ENCODE measurements at places on chromosomes 6 and 20. TPM values are rescaled to one million over a fixed set of nuclear protein-coding genes. Genes with fewer than 3 reads are reported as not detected.

- H3K36me3 ChIP-seq, result peaks cover 44% of the 10 kb centered on the region
- H3K4me1 ChIP-seq, result peaks cover 70% of the 10 kb centered on the region
- DNase-seq, result no peak
- H3K27me3 ChIP-seq, result no peaks in the 10 kb centered on the region
- H3K27ac ChIP-seq, result peak overlapping the region; percentile 69
- peak overlapping the region; percentile 12 for H3K4me3 ChIP-seq
Measured at GRCh38 chr6:71412559-71413140, 124.0 kb downstream of the OGFRL1 start.

The GNRH2 gene
- not detected for total RNA-seq

- H3K4me1 ChIP-seq, result peaks cover 6% of the 10 kb centered on the region
- DNase-seq, result no peak
- no peak overlapping the region for H3K4me3 ChIP-seq
- H3K27me3 ChIP-seq, result no peaks in the 10 kb centered on the region
- no peak overlapping the region for H3K27ac ChIP-seq
Measured at GRCh38 chr6:170355661-170356060, 49.1 kb downstream of the FAM120B start.

DNA sequence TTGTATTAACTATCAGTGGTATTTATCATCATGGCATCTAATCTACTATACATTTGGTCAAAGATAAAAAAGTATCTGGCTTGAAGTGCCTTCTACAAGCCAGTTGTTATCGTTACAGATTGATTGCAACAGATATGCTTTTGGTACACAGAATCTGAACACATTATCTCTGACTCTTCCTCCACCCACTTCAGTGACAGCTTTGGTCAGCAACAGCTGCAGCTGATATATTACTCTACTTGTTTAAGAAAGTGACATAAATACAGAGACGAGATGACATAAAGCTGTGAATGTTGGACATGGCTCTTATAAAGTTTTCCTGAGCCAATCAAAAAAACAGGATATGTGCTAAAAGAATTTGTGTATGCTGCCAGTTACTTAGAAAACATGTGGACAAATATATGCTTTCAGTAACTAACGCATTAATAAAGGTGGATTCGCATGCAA, 77.6 kb downstream of the HIVEP2 start:
- H3K4me1 ChIP-seq, result peaks cover 44% of the 10 kb centered on the region
- no peak overlapping the region for H3K4me3 ChIP-seq
- DNase-seq, result no peak
- no peaks in the 10 kb centered on the region for H3K36me3 ChIP-seq
- H3K27ac ChIP-seq, result no peak overlapping the region
- H3K27me3 ChIP-seq, result no peaks in the 10 kb centered on the region

The LY6G6D gene
- total RNA-seq, result not detected

The HSPA1L gene
- total RNA-seq, result 2.5 TPM

DNA sequence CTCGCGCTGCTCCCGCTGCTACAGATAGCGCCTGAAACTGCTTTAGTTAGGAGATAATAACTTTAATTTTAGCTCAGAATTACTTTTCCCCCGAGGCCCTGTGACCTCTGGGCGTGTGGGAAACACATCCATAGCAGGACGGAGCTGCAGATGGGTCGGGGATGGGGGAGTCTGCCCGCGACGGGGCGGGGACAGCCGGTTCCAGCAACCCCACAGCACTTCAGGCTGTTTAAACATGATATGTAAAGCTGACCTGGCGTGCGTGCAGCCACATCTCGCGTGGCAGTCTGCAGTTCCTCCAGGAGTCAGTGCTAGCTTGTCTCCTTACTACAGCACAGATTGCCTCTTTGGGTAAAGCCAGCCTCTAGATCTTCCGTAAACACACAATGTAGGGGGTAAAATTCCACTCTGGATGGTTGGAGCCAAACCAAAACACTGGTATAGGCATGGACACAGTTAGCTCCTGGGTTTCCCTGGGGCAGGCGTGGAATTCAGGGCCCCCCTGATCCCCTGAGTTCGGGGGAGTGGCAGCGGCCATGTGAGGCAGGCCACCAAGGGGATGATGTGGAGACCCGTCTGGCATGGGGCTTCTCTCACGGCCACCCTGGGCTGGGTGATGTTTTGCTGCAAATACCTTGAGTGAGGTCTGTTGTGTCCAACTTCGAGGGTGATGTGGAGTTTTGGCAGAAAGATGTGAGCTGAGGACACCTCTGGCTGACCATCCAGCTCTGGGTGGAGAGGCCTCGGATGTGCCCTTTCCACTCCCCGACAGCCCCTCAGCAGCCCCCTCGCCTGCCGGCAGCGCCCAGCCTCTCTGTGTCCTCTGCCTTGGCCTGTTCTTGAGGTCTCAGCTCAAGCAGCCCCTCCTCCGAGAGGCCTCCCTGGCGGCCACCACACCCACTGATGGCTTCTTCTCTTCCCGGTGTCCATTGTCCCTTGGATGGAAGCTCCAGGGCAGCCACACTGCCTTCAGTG, 214.5 kb downstream of the TAF4 start:
- peaks cover 18% of the 10 kb centered on the region for H3K27me3 ChIP-seq
- H3K4me3 ChIP-seq, result no peak overlapping the region
- DNase-seq, result no peak
- no peaks in the 10 kb centered on the region for H3K4me1 ChIP-seq

- no peak overlapping the region for H3K4me3 ChIP-seq
- no peak overlapping the region for H3K27ac ChIP-seq
- no peaks in the 10 kb centered on the region for H3K27me3 ChIP-seq
- DNase-seq, result no peak
- H3K4me1 ChIP-seq, result no peaks in the 10 kb centered on the region
Measured at GRCh38 chr6:71588490-71588889, 297.9 kb upstream of the RIMS1 start.

- H3K4me1 ChIP-seq, result no peaks in the 10 kb centered on the region
- H3K27ac ChIP-seq, result peak overlapping the region; percentile 13
- DNase-seq, result no peak
- peaks cover under 1% of the 10 kb centered on the region for H3K36me3 ChIP-seq
Measured at GRCh38 chr20:1299522-1299921, 29.4 kb downstream of the SDCBP2 start.

The NANP gene
- 5.4 TPM for total RNA-seq

The PKIB gene
- 3.2 TPM for total RNA-seq

- H3K27me3 ChIP-seq, result no peaks in the 10 kb centered on the region
Measured at GRCh38 chr6:101000341-101000740, 119.2 kb upstream of the ASCC3 start.

DNA sequence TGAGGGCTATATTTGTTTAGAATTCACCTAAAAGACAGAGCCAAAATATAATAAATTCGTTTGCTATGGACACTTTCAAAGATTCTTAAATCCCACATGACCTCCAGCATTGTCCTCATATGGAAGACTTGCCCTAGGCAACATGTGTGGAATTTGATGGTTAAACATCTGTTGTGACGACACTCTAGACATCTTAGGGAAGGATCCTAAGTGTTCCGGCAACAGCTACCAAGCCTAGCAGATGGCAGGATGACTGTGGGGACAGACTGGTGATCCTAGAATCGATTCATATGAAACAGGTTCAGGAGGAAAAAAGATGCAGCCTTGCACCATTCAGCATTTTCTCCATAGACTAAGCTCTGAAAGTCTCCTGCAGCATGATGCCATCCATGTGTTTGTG, 77.6 kb upstream of the BACH2 start:
- H3K36me3 ChIP-seq, result no peaks in the 10 kb centered on the region
- H3K4me3 ChIP-seq, result no peak overlapping the region
- DNase-seq, result no peak
- H3K4me1 ChIP-seq, result peaks cover 11% of the 10 kb centered on the region
- H3K27ac ChIP-seq, result no peak overlapping the region

The TLDC2 gene
- 1.3 TPM for total RNA-seq

DNA sequence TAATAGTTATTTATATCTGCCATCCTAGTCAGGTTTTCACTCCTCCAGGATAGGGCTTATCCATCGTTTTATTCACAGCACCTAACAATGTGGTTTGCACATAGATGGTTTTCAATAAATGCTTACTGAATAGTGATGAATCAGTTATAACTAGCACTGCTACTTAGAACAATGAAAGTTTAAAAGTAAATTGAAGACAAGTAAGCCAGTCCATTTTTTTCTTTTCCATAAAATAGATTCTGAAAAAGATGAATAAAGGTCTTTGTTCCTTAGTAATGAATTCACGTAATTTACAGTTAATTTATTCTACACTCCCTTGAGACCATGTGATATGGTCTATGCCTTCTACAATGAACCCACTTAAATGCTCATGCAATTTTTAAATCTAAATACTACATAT, 212.5 kb downstream of the RNGTT start:
- no peak overlapping the region for H3K27ac ChIP-seq
- H3K4me1 ChIP-seq, result no peaks in the 10 kb centered on the region
- no peaks in the 10 kb centered on the region for H3K36me3 ChIP-seq
- no peaks in the 10 kb centered on the region for H3K27me3 ChIP-seq

DNA sequence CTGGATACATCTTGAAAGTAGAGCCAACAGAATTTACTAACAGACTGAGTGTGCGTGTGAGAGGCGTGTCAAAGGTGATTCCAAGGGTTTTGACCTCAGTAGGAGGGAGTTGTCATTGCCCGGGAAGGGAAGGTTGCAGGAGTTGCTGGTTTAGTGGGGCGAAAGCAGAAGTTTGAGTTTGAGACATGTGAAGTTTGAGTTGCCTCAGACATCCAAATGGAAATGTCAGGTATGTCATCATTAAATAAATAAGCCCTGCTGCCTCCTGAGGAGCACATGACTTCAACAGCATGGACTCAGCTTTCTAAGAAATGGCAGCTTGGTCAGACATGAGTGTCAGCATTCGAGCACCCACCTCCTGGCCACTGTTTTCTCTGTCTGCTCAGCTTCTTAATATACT, 26.6 kb upstream of the TGM2 start:
- no peak overlapping the region for H3K4me3 ChIP-seq
- no peaks in the 10 kb centered on the region for H3K27me3 ChIP-seq
- no peak overlapping the region for H3K27ac ChIP-seq
- H3K4me1 ChIP-seq, result peaks cover 12% of the 10 kb centered on the region

DNA sequence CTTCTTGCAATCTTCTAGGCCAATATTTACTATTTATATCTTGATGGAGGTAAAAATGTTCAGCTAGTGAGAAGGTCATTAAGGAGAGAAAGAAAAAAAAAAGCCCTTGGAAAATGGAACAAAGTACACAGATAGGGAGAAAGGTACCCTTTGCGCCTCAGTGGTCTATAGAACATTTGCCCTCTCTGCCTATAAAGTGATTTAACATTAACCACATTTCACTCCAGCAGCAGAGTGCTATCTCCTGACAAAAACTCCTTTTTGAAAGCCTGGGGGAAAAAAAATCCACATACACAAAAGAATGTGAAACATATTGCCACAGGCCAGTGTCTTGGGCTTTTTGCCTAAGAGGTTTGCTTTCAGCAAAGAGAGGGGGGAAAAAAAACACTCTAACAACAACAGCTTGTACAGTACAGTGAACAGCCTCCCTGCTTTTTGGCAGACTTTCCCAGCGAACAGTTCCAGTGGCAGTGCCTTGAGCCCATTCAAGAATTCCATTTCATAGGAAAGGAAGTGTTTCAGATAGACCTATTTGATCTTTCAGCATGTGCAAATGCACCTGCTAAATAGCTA, 695 bp downstream of the ARHGAP18 start:
- peaks cover 35% of the 10 kb centered on the region for H3K4me1 ChIP-seq
- no peaks in the 10 kb centered on the region for H3K27me3 ChIP-seq
- peak overlapping the region; percentile 67 for H3K4me3 ChIP-seq
- no peaks in the 10 kb centered on the region for H3K36me3 ChIP-seq

GRCh38 chr20:48846516-48847492, 19.0 kb upstream of the PREX1 start:
- H3K27me3 ChIP-seq, result peaks cover 10% of the 10 kb centered on the region
- no peaks in the 10 kb centered on the region for H3K4me1 ChIP-seq
- no peak overlapping the region for H3K4me3 ChIP-seq

The OR2B6 gene
- total RNA-seq, result not detected

The NOTCH4 gene
- total RNA-seq, result 63.6 TPM

- H3K4me1 ChIP-seq, result peaks cover 23% of the 10 kb centered on the region
- H3K4me3 ChIP-seq, result peak overlapping the region; percentile 77
- no peaks in the 10 kb centered on the region for H3K27me3 ChIP-seq
- no peak for DNase-seq
Measured at GRCh38 chr20:62305149-62305764, 2.5 kb downstream of the ADRM1 start.

The CSTF1 gene
- total RNA-seq, result 24.4 TPM

DNA sequence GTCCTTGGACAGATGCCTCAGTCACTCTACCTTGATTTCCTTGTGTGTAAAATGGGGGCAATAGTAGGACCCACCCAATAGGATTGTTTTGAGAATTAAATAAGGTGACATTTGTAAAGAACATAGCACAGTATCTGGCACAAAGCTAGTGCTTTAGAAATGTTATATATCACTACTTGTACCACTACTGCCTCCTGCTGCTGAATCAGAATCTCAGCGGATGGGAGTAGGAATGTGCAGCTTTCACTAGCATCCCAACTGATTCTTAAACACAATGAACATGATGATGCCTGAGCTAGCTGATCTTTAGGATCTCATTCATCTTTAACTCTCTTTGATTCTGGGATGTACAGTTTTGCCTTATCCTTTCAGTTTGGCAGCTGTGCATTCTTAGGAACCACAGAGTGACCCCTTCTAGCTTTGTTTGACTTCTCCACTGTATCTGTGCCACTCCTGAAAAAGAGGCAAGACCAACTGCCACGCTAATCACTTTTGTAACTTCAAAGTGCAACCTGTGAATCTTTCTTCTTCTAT, 7.2 kb downstream of the PBOV1 start:
- no peaks in the 10 kb centered on the region for H3K36me3 ChIP-seq
- DNase-seq, result no peak
- H3K27me3 ChIP-seq, result no peaks in the 10 kb centered on the region
- H3K27ac ChIP-seq, result no peak overlapping the region

DNA sequence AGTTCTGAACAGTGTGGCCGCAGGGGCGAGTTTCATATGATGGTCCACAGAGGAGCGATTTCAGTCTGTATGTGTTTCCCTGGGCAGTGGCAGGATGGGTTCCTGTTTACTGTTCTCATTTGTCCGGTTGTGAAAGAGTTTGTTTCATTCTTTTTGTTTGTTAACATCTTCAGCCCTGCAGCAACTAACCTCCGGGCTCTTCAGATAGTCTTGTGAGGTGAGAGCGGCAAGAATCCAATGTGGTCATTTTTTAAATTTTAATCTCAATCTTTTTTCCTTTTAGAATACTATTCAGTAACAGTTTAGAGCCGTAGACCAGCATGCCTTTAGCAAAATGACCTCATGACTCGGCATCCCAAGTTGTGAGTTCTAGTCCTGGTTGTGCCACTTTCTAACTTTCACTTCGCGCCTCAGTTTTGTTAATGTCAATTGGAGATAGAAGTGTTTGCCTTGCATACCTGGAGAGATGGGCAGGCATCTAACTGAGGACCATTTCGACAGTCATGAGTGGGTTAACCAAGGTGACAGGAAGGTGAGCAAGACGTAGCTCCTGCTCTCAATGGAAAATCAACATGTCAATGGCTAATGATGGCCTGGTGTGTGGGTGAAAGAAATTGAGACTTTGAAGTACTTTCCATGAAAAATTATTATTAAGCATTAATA, 38.5 kb upstream of the PXDC1 start:
- no peaks in the 10 kb centered on the region for H3K4me1 ChIP-seq
- no peaks in the 10 kb centered on the region for H3K36me3 ChIP-seq
- DNase-seq, result no peak
- H3K27me3 ChIP-seq, result no peaks in the 10 kb centered on the region

The STX11 gene
- total RNA-seq, result 54.1 TPM

GRCh38 chr20:58044931-58045555, 183.4 kb downstream of the ANKRD60 start:
- H3K4me3 ChIP-seq, result no peak overlapping the region
- H3K27me3 ChIP-seq, result no peaks in the 10 kb centered on the region
- no peak overlapping the region for H3K27ac ChIP-seq

The LBP gene
- not detected for total RNA-seq

The CDH22 gene
- total RNA-seq, result 0.35 TPM

- H3K27ac ChIP-seq, result no peak overlapping the region
- H3K4me1 ChIP-seq, result peaks cover 4% of the 10 kb centered on the region
- peak; percentile 19 for DNase-seq
- peaks cover 20% of the 10 kb centered on the region for H3K27me3 ChIP-seq
- H3K4me3 ChIP-seq, result no peak overlapping the region
- no peaks in the 10 kb centered on the region for H3K36me3 ChIP-seq
Measured at GRCh38 chr20:57090590-57091560, 175.6 kb downstream of the BMP7 start.

Data from lower lobe of right lung (tissue), 2 donors.